D721Med (cell line): ENCODE measurements at places on chromosomes 12 and 14.

GRCh38 chr12:15597125-15597830 is 191.9 kb downstream of the EPS8 start:
- DNase-seq = no peak

DNA sequence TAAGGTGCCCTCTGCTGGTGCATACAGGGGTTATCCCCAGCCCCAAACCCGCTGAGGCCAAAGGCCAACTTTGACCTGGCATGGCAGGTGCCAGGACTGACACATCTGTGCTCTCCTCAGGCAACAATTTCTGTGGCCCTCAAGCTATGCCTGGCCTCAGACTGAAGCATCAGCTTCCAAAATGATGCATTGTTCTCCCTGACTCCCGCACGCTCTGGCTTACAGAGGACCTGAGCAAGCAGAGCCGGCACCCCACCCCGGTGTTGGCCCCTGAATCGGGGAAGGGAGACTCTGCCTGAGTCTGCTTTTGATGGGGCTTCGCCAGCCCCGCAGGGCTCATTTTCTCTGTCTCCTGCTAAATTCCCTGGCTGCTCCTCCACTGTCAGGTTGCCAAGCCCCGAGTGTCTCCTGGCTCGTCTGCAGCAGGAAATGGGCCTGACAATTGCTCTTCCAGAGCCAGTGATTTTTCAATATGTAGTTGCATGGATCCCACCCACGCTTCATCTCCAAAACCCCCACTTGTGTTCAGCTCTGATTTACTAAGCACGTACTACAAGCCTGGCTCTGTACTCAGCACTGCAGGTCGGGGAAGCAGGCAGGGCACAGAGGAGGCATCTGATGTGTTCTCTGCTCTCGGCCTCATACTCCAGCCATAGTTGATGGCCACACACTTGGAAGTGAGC is 126.1 kb downstream of the SLC38A6 start:
- DNase-seq = no peak

GRCh38 chr14:69580009-69580577 is 5.4 kb upstream of the CCDC177 start:
- DNase-seq = no peak

DNA sequence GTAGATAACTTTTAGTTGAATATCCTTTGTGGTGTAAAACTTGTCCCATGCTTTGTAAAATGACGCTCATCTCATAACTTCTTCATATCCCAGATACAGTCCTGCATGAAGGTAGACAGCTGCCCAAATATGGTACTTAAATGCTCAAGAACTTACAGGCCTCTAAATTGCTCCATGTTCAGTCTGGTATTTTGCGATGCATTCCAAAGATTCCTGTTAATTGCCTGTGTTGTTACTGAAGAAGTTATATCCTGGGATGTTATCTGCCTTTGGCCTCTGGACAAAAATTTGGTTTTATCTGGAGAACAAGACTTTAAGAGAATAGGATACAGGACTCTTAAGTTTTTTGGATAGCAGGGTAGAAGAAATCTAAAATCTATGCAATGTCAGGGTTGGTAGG is 473.0 kb downstream of the PCNX1 start:
- no peak for DNase-seq

GRCh38 chr14:106843951-106844483 is 1317.6 kb downstream of the TMEM121 start:
- DNase-seq = no peak

GRCh38 chr12:218728-219590 is 5.0 kb upstream of the SLC6A12 start:
- DNase-seq = no peak

- peak; percentile 84 for DNase-seq
These were observed at the start of gene TXNRD1 for GRCh38 chr12:104215638-104216297. TSS of gene TXNRD1 (plus strand) at chr12:104215779. CDS start at chr12:104215803, 24 bp downstream.

DNA sequence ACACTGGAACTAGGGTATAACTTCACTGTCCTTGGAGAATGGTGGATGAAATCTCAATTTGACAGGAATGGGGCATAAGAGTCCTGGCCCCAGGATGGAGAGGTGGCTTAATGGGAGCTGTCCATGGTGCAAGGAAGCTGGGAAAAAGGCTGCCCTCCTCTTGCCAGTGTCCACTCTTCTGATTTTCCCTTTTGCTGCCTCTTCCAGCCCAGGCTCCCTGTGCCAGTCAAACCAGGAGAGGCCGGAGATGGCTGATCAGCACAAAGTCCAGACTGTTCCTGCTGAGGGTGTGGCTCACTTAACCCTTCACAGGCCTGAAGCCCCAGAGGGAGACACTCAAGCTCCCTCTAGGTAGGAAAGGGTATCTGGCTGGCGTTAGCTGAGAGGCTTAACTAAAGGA is at the start of gene MYO1A:
MYO1A (minus strand) TSS at position 240 of the 400 bp plus-strand sequence. CDS start 1,806 bp downstream, outside the sequence.
- DNase-seq = no peak

- DNase-seq = peak; percentile 51
These were observed 8.5 kb upstream of the CFL2 start for GRCh38 chr14:34722723-34723545.

- no peak for DNase-seq
These were observed 15.2 kb downstream of the RILPL2 start for GRCh38 chr12:123421314-123421713.

DNA sequence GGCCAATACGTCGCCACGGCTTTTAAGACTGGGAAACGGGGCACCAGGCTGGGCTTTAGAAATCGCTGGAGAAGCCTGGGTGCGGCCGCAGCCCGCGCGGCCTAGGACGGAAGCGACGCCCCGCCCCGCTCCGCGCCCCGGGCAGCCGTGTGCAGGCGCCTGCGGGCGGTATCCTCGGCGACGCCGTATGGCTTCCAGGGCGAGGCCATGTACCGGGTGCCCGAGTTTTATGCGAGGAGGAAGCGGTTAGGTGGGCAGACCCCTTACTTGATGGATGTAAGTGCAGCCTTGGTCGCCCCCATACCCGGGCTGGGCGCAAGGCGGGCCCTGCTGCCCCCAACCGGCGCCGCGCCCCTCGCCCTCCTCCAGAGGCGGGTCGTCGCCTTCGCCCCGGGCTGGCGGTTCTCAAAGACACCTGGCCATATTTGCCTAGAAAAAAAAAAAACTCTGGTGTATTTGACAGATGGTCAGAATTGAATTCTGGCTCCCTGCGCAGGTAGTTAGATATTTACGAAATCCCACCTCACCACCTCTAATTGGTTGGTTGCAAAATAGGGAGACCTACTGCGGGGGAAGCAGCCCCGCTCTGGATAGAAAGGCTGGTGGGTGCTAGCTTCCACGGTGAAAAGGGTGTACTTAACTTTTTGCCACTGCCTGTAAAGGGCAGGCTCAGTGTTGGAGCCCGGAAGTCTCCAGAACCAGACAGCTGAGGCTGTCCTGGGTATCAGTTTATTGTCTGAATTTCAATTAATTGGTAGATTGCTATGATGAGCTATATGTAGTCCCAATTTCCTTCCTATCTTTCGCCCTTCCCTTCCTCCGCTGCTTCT is at the start of gene PPP1R36:
PPP1R36 (plus strand) TSS at position 171 of the 830 bp plus-strand sequence; CDS start at position 208, 37 bp downstream.
- DNase-seq = no peak

DNA sequence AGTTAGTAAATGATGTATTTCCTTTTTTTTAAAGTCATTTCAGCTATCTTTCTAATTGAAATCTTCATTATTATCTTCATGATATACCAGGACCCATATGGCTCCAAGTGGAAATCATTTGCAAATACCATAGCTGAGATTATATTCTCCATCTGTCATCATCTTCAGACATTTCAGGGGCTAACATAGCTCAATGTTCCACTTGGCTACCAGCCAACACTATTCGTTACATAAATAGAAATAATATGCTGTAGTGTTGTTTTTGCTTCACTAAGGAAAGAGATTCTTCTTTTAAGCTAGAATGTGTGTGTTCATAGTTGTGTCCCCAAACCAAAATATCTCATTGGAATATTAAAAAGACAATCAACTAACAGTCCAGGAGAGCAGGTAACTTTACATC is 225.1 kb downstream of the DIO2 start:
- DNase-seq = no peak
